ENCODE measurements at places on chromosomes 13 and 19.

- DNase-seq, result peak; percentile 62
Observed at GRCh38 chr19:55495646-55496349, 7.6 kb downstream of the SSC5D start.

- DNase-seq, result peak; percentile 40
Observed at GRCh38 chr13:111262715-111263114, 57.7 kb upstream of the TEX29 start.

DNA sequence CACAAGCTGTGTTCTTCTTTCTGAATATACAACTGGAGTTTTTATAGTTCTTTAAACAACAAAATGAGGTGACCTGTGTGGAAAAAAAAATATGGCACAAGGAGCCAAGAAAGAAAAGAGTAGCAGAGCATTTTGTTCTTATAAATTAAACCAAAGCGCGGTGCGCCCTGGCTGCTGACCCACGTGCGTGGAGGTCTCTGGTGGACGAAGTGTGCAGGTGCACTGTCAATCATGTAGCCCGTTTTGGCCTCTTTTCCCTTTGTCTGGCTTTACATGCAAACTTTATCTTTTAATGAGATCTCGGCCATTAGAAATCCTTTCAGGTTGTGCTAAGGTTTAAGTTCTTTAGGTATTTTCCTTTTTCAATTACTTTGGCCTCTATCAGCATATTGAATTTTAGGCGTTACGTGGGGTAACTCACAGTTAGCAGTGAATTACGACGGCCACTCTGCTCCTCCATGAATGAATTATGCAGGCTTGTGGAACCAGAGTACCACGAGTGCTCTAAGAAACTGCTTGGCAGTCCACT lies 443.9 kb upstream of the SLC10A2 start:
- DNase-seq, result no peak

DNA sequence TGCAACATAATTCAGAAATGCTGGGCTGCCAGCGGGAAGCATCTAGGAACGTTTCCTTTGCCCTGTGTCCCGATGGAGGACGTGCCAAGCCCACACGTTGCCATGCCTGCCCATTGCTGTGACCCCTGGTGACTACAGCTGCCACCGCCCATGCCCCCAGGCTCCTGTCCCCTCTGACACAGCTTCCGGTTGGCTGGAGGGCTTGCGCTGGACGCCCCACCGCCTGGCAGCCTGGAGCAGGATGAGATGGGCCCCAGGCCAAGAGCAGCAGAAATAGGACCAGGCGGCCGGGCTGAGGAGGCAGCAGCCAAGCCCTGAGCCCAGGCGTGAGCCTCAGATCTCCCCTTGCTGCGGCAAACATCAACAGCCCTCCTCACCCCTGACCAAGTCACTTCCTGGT lies 125.9 kb downstream of the COL4A2 start:
- DNase-seq, result peak; percentile 91

GRCh38 chr19:51094696-51095279 lies 12.1 kb upstream of the KLK14 start:
- no peak for DNase-seq

DNA sequence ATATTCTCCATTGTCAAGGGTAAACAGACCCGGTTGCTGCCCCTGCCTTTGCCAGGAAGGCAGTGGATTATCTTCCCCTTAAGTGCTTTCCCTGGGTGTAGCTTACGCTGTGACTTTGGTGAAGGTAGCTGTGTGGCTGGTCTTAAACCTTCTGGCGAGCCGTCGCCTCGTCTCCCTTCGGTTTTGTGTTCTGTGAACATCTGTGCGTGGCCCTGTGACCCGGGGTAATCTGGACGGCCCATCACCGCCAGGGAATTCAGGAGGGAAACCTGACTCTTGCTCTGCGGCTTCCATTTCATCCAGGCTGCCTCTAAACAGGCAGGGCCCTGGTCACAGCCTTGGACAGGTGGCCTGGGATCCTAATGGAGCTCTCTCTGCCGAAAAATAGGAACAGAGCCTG lies 78.7 kb downstream of the SHISA2 start:
- no peak for DNase-seq

DNA sequence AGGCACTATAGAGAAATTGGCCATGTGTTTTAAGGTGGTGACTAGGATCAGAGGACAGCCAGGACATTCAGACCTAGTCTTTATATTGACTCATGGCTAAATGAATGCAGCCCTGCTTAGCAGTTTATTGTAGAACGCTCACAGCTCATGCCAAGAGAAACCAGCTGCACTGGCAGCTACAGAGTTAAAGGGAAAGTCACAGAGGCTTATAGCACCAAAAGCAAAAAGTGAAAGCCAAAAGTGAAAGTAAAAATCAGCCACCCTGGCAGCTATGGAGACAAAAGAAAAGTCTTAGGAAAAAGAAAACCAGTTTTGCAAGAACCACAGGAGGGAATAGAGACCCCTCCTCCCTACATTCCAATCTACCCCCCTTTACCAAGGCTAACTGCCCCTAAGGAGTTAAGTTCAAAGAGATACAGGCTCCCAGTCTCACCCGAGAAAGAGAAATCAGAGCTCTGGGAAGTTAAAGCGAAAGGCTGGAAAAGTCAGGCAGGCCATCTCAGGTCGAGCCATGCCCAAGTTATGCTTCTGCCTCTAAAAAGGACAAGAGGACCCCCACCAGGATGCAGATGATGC lies 99.0 kb downstream of the ZNF429 start:
- no peak for DNase-seq

DNA sequence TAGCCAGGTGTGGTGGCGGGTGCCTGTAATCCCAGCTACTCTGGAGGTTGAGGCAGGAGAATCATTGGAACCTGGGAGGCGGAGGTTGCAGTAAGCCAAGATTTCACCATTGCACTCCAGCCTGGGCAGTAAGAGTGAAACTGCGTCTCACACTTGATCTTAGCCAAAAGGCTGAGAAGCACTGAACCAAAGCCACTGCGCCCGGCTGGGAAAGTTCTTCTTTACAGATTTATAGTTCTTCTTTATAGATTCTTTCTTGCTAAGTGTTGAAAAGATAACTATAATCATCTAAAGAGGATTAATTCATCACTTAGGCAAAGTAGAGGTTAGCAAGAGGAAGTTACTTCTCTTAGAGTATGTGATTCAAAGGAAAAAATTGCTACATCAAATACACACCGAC lies 11.1 kb downstream of the ZNF417 start:
- DNase-seq, result no peak

- DNase-seq, result no peak
Observed at GRCh38 chr13:73167028-73167820, 108.4 kb downstream of the KLF5 start.

GRCh38 chr19:44776402-44777096 lies 1.1 kb upstream of the CBLC start:
- DNase-seq, result no peak

DNA sequence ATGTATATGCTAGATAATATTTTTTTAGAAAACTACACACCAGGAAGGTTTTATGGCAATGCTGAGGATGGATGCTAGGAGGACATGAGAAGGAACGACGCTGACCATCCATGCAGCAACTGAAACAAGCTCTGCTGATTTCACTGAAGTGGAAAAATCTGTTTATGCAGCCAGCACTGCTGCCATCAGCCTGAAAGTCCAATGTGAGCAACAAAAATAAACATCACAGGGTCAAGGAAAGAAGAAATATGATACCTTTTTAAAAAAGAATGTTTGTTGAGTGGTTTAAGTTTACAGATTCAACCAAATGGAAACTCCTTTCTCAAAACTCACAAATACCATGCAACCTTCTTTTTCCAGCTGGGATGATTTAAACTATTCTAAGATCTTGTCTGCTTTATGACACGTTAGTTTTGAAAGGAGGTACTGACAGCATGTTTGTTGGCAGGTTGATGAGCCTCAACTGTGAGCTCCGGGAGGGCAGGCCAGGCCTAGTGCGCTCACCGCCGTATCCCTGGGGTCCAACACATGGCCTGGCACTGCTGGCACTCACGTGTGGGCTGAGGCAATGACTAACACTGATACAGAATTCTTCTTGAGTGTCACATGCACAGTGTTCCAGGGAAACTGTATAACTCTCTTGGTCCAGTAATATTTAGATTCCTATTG lies 46.8 kb downstream of the LATS2 start:
- no peak for DNase-seq

GRCh38 chr13:57352114-57352513 lies 185.1 kb downstream of the PRR20E start:
- DNase-seq, result no peak

GRCh38 chr19:16801600-16802013 lies 27.6 kb upstream of the SIN3B start:
- DNase-seq, result no peak

DNA sequence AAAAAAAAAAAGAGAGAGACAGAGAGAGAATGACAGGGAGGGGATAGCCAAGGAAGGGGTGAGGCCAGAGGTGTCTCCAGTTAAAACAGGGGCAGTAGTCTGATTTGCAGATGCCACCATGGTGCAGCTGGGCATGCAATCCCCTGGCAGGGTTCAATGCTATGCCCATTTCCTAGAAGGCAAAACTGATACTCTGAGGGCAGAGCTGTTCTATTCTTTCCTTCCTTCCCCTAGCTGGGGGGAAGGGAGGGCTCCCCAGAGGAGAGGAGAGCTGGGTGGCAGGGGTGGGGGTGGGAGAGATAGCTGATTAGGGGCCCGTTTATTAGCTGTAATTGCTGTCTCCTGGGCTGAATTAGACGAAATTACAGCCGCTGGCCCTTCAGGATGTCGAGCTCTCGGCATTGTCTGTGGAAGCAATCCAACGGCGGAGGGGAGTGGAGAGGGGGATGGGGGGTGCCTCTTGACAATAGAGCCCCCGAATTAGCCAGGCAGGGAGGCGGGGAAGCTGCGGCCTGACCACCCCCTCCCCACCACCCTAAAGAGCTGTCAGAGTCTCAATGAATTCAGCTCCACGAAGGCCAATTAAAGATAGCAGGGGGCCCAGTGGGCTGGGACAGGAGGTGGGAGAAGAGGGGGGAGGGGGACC lies 14.4 kb upstream of the DPP9 start:
- DNase-seq, result no peak

GRCh38 chr19:16772841-16773240 lies 53.2 kb downstream of the NWD1 start:
- no peak for DNase-seq

DNA sequence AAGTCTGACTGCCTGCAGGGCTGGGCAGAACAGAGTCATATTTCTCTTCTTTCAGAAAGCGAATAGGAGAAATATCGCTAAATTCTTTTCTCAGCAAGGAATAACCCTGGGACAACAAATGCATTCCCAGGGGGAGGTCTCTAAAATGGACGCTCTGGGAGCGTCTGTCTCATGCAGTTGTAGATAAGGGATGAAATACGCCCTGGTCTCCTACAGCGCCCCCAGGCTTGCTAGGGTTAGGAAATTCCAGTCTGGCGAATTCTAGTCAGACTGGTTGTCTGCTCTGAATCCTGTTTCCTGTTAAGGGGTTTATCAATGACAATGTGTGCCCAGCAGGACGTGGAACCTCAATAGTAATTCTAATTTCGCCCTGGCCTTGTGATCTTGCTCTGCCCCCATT lies 1214.1 kb downstream of the DIAPH3 start:
- no peak for DNase-seq

DNA sequence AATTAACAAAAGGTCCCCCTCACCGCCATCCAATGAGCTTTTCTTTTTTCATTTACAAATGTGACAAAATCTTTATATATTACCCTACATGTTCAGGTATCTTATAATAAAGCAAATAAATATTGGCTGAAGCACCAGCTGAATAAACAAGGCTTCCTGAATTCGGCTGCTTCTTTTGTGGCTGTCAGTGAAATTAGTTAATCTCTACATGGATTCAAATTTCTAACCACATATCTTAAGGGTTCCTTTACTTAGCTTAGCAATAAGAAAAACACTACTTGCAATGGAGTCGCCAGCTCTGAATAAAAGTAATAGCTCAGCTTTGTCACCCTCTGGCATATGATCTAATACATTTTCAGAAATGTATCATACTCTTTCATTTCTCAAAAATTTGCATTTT lies 104.3 kb downstream of the CCNA1 start:
- DNase-seq, result no peak

DNA sequence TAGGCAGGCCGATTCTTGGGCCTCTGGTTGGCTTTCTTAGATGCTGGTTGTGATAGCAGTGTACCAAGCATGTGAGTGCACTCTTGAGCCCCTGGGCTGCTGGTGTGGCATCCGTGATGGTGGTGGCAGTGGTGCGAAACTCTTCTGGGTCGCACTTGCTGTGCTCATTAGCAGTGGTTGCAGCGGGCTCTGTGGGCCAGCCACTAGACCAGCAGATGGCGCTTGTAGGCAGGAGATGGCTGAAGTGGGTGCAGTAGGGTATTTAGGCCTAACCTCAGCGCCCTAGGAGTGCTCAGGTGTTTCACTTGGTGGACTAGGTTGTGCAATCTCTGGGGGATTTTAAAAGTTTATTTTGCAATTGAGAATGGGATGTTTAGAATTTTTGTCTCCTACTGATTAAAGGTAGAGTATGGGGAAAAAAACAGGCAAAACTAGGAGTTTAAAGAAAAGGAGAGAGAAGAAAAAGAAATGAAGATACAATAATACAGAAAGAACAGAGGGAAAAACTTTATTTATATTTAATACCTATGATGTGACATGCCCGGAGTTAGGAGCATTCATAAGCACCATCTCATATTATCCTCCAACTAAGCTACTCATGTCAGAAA lies 4.3 kb upstream of the ZNF17 start:
- DNase-seq, result no peak

GRCh38 chr13:71797517-71797916 lies 69.5 kb downstream of the DACH1 start:
- DNase-seq, result no peak

GRCh38 chr19:46250076-46250735 lies 20.7 kb downstream of the IGFL1 start:
- no peak for DNase-seq

GRCh38 chr13:98478189-98479129 lies 98.4 kb downstream of the STK24 start:
- DNase-seq, result no peak

GRCh38 chr13:80465321-80465720 lies 124.4 kb upstream of the SPRY2 start:
- no peak for DNase-seq

- no peak for DNase-seq
Observed at GRCh38 chr19:57083711-57084110, 36.1 kb upstream of the USP29 start.

DNA sequence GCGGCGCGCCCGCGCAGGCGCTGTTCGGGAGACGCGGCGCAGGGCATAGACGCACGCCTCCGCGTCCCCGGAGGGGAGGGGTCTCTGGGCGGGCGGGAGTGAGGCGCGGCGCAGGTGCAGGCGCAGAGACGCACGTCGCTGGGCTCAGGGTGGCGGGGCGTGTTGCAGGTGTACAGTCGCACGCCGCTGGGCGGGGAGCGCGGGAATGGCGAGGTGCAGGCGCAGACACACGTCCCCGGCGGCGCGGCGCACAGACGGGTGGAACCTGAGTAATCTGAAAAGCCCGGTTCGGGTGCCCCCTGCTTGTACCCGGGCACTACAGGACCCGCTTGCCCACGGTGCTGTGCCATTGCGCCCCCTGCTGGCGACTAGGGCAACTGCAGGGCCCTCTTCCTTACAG lies 44.7 kb downstream of the PLPP2 start:
- DNase-seq, result no peak
